Left lung (tissue), 14 donors: ENCODE measurements at places on chromosomes 5 and 9. TPM values are rescaled to one million over a fixed set of nuclear protein-coding genes. Genes with fewer than 3 reads are reported as not detected.

The ITGA2 gene
- 44.4 TPM for total RNA-seq

The CCDC187 gene
- 2.6 TPM for total RNA-seq

The SEMA5A gene
- total RNA-seq: 29.5 TPM

The CCDC183 gene
- total RNA-seq: not detected

The RORB gene
- total RNA-seq: 2.9 TPM

The AK1 gene
- 264 TPM for total RNA-seq

The PTGDS gene
- total RNA-seq: 137 TPM

The SLC6A18 gene
- total RNA-seq: not detected

The MRPS30 gene
- 39.1 TPM for total RNA-seq

The MELK gene
- 4.9 TPM for total RNA-seq

The SPZ1 gene
- total RNA-seq: not detected

The CHSY3 gene
- 10.1 TPM for total RNA-seq

- no peaks in the 10 kb centered on the region for H3K27me3 ChIP-seq
- no peak overlapping the region for H3K27ac ChIP-seq
- H3K4me3 ChIP-seq: no peak overlapping the region
- no peaks in the 10 kb centered on the region for H3K36me3 ChIP-seq
These were observed 17.5 kb downstream of the FBP2 start for GRCh38 chr9:94576131-94576530.

GRCh38 chr5:132788508-132788907 lies 11.5 kb upstream of the SEPTIN8 start:
- no peaks in the 10 kb centered on the region for H3K4me1 ChIP-seq
- no peak for DNase-seq
- no peaks in the 10 kb centered on the region for H3K36me3 ChIP-seq
- H3K27ac ChIP-seq: no peak overlapping the region
- no peak overlapping the region for H3K4me3 ChIP-seq

GRCh38 chr5:37249815-37250164 lies 614 bp upstream of the CPLANE1 start:
- H3K4me1 ChIP-seq: peaks cover 26% of the 10 kb centered on the region
- H3K27ac ChIP-seq: peak overlapping the region; percentile 88
- no peaks in the 10 kb centered on the region for H3K36me3 ChIP-seq
- H3K27me3 ChIP-seq: no peaks in the 10 kb centered on the region

DNA sequence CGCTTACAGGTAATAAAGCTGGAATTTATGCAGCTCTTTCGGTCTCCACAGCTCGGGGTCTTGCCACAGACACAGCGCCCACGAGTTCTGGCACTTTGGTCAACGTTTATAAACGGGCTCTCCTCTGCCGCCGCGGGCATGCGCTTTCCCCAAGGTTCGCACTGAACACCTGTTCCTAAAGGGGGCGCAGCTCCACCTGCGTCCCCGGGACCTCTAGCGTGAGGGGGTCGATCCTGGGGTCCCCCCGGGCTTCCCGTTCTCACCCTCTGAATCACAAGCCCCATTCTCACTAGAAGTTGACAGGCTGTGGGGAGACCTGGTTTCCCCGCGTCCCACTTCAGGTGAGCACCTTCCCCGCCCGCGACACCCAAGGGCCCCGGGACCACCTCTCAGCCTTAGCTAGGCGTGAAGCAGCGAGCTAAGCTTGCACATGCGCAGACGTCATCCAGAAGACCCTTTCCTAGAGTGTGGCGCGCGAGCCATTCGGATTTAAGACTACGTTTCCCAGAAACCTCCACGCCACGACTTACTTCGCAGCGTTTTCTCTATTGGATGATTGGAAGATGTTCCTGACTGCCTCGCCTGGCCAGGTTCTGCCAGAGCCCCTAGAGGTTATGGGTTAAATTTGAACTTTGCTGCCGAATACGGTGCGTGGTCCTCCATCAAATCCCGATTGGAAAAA lies 21.3 kb upstream of the ZNF782 start:
- DNase-seq: peak; percentile 81
- H3K27ac ChIP-seq: no peak overlapping the region
- H3K4me3 ChIP-seq: peak overlapping the region; percentile 41
- H3K27me3 ChIP-seq: peaks cover 57% of the 10 kb centered on the region

GRCh38 chr5:175654339-175654738 lies 3.5 kb upstream of the HRH2 start:
- no peaks in the 10 kb centered on the region for H3K36me3 ChIP-seq
- H3K27ac ChIP-seq: no peak overlapping the region
- H3K4me1 ChIP-seq: peaks cover 79% of the 10 kb centered on the region
- H3K27me3 ChIP-seq: peaks cover 67% of the 10 kb centered on the region
- no peak overlapping the region for H3K4me3 ChIP-seq

GRCh38 chr5:124162767-124163532 lies 583.5 kb downstream of the ZNF608 start:
- peaks cover 6% of the 10 kb centered on the region for H3K4me1 ChIP-seq
- H3K4me3 ChIP-seq: no peak overlapping the region
- H3K36me3 ChIP-seq: no peaks in the 10 kb centered on the region

- no peaks in the 10 kb centered on the region for H3K27me3 ChIP-seq
- DNase-seq: no peak
- H3K36me3 ChIP-seq: no peaks in the 10 kb centered on the region
- H3K4me1 ChIP-seq: peaks cover 47% of the 10 kb centered on the region
- H3K4me3 ChIP-seq: no peak overlapping the region
- peak overlapping the region; percentile 19 for H3K27ac ChIP-seq
These were observed 197.8 kb downstream of the AUH start for GRCh38 chr9:91163773-91164471.

- no peak overlapping the region for H3K4me3 ChIP-seq
- peaks cover 4% of the 10 kb centered on the region for H3K4me1 ChIP-seq
- no peak overlapping the region for H3K27ac ChIP-seq
- H3K36me3 ChIP-seq: no peaks in the 10 kb centered on the region
- DNase-seq: no peak
- no peaks in the 10 kb centered on the region for H3K27me3 ChIP-seq
These were observed 154.8 kb upstream of the KLF9 start for GRCh38 chr9:70569070-70569772.

DNA sequence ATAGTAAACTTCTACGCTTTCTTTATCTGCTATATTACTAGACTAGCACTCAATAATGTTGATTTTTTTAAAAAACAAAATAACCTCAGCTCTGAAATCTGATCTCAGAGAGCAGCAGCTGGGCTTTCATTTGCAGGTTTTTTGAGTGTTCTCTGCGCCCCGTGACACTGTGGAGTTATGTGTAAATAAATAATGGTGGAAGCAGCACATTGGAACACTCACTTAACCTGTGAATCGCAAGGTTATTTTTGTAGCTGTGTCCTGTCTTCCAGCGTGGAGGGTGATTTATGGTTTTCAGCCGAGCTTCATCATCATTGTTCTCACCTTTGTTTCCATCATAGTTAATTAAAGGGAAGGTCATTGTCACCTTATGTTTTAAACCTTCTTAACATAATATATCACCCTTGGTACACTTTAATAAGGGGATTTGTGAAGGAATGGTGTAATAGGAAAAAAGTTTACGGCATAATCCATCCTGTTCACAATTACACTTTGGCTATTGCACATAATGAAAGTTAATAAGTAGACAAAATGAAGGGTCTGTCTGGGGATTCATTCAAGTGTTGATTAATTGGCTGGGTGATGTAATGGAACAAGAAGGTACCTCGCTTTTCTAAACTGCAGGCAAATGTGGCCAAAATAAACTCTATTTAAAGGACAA lies 493.3 kb upstream of the ADAMTS16 start:
- no peaks in the 10 kb centered on the region for H3K4me1 ChIP-seq
- no peaks in the 10 kb centered on the region for H3K27me3 ChIP-seq
- no peak overlapping the region for H3K4me3 ChIP-seq
- no peak overlapping the region for H3K27ac ChIP-seq
- no peak for DNase-seq

DNA sequence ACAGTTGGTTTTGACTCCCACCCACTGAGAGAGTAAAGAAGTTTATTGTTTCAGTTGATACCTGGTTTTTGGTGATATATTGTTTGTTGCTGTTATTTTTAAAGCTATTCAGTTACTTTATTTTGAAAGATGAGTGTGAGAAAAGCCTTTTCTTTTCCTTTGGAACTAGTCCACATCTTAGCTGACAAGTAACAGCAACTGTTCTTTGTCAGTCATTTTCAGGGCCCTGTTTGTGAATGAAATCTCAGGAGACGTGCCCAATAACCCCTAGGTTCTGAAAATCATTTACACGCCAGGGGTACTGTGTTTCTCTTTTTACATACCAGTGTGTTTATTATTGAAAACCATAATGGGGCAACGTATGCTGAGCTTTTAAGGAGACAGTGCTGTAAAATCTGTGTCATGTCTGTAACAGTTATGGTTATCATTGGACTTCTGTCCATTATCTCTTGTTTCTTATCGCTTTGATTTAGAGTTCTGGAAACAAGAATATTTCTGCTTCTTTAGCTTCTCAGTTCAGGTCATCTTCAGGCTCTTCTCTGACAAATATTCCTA lies 75.0 kb downstream of the LIX1 start:
- H3K27ac ChIP-seq: no peak overlapping the region
- DNase-seq: no peak
- H3K36me3 ChIP-seq: no peaks in the 10 kb centered on the region

- no peak for DNase-seq
- no peak overlapping the region for H3K4me3 ChIP-seq
- H3K4me1 ChIP-seq: no peaks in the 10 kb centered on the region
- no peak overlapping the region for H3K27ac ChIP-seq
These were observed 189.9 kb upstream of the VCAN start for GRCh38 chr5:83281658-83282057.

DNA sequence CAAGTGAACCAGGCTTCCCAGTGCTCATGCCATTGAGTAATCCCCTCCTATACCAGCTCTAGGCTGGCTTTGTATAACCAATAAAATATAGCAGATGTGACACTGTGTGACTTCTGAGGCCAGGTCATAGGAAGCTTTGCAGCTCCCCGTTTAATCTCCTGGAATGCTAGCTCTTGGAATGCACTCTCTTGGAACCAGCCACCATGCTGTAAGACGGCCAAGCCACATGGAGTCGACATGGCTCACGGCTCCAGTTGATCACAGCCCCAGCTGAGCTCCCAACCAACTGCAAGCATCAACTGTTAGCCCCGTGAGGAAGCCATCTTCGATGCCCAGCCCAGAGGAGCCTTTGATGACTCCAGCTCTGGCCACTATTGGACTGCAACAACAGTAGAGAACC lies 74.5 kb downstream of the SH3TC2 start:
- H3K4me1 ChIP-seq: no peaks in the 10 kb centered on the region
- no peaks in the 10 kb centered on the region for H3K36me3 ChIP-seq
- no peak overlapping the region for H3K27ac ChIP-seq
- no peaks in the 10 kb centered on the region for H3K27me3 ChIP-seq
- DNase-seq: no peak

GRCh38 chr5:31470608-31471007 lies 61.3 kb downstream of the DROSHA start:
- no peaks in the 10 kb centered on the region for H3K36me3 ChIP-seq
- no peak for DNase-seq
- no peak overlapping the region for H3K4me3 ChIP-seq
- H3K27ac ChIP-seq: no peak overlapping the region
- H3K27me3 ChIP-seq: no peaks in the 10 kb centered on the region
- H3K4me1 ChIP-seq: no peaks in the 10 kb centered on the region

DNA sequence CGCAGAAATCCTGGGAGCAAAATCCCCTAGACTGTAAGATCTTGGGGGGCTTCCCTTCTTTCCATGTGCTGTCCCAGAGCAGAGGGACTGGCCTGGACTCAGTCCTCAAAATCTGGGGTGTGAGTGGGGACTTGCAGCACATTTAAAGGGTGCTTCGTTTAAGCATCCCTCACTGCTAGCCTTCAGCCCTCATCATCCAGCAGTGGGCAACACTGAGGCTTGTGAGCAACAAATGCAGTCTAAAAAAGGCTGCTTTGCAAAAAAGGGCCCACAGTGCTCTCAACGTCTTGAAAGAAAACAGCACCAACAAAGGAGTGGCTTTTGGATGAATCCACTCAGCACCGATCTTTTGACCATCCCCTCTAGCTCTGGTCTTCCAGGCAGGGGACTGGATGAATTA lies 128.3 kb upstream of the TBC1D2 start:
- DNase-seq: no peak
- no peaks in the 10 kb centered on the region for H3K27me3 ChIP-seq
- H3K4me3 ChIP-seq: no peak overlapping the region
- no peak overlapping the region for H3K27ac ChIP-seq
- H3K36me3 ChIP-seq: no peaks in the 10 kb centered on the region

GRCh38 chr9:124894741-124895170 lies 32.8 kb downstream of the ARPC5L start:
- H3K4me3 ChIP-seq: no peak overlapping the region
- no peaks in the 10 kb centered on the region for H3K4me1 ChIP-seq
- H3K27me3 ChIP-seq: no peaks in the 10 kb centered on the region
- peaks cover 88% of the 10 kb centered on the region for H3K36me3 ChIP-seq

GRCh38 chr5:28254846-28255245 lies 1216.5 kb upstream of the CDH9 start:
- H3K4me3 ChIP-seq: no peak overlapping the region
- DNase-seq: no peak
- no peaks in the 10 kb centered on the region for H3K36me3 ChIP-seq
- no peak overlapping the region for H3K27ac ChIP-seq
- no peaks in the 10 kb centered on the region for H3K27me3 ChIP-seq

DNA sequence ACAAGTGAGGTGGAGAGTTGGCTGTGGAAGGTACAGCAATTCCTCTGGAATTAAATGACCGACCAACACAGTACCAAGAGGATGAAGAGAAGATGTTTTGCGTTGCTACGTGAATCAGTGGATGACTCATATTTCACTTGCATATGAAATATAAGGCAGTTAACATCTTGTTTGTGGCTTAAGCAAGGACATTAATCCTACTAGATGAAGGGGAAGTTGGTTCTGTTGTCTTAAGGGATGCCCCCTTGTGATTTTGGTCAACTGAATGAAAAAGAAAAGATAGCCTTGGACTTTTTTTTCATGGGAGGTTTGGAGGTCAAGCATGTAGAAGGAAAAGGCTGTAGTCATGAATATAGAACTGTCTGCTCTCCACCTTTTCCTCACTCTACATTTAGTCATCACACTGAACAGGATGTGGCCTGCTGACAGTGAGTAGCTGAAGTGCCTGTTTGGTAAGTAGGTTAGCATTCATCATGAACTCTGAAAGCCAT lies 33.9 kb downstream of the VLDLR start:
- H3K4me3 ChIP-seq: no peak overlapping the region
- H3K27me3 ChIP-seq: no peaks in the 10 kb centered on the region
- peaks cover 21% of the 10 kb centered on the region for H3K36me3 ChIP-seq
- no peaks in the 10 kb centered on the region for H3K4me1 ChIP-seq
- H3K27ac ChIP-seq: no peak overlapping the region

GRCh38 chr9:79089054-79089560 lies 482.7 kb upstream of the TLE4 start:
- no peak overlapping the region for H3K27ac ChIP-seq
- H3K27me3 ChIP-seq: no peaks in the 10 kb centered on the region
- no peak for DNase-seq
- H3K4me3 ChIP-seq: no peak overlapping the region
- no peaks in the 10 kb centered on the region for H3K4me1 ChIP-seq

GRCh38 chr5:6704361-6704851 lies 8.8 kb upstream of the TENT4A start:
- H3K27me3 ChIP-seq: no peaks in the 10 kb centered on the region
- H3K4me3 ChIP-seq: no peak overlapping the region
- no peaks in the 10 kb centered on the region for H3K36me3 ChIP-seq
- DNase-seq: peak; percentile 62
- peaks cover 21% of the 10 kb centered on the region for H3K4me1 ChIP-seq

GRCh38 chr9:80538976-80539375 lies 967.2 kb downstream of the TLE4 start:
- H3K4me3 ChIP-seq: no peak overlapping the region
- no peaks in the 10 kb centered on the region for H3K36me3 ChIP-seq
- H3K4me1 ChIP-seq: no peaks in the 10 kb centered on the region
- H3K27me3 ChIP-seq: no peaks in the 10 kb centered on the region
- H3K27ac ChIP-seq: no peak overlapping the region

- no peaks in the 10 kb centered on the region for H3K27me3 ChIP-seq
- H3K27ac ChIP-seq: no peak overlapping the region
- DNase-seq: no peak
- H3K4me1 ChIP-seq: no peaks in the 10 kb centered on the region
These were observed 1338.6 kb upstream of the ACO1 start for GRCh38 chr9:31045810-31046209.
